HepG2 (cell line): ENCODE measurements at places on chromosomes 2 and 18. TPM values are rescaled to one million over a fixed set of nuclear protein-coding genes. Genes with fewer than 3 reads are reported as not detected.

AFF3 gene
- polyA plus RNA-seq = not detected in 2 replicates

GALNT14 gene
- polyA plus RNA-seq = not detected in 2 replicates

- no peak for DNase-seq
- no peaks in the 10 kb centered on the region for H3K4me1 ChIP-seq
- no peaks in the 10 kb centered on the region for H3K36me3 ChIP-seq
- no peaks in the 10 kb centered on the region for H3K27me3 ChIP-seq
- no peak overlapping the region for H3K27ac ChIP-seq
Measured at GRCh38 chr2:165295643-165296042, 56.4 kb downstream of the SCN2A start.

DNA sequence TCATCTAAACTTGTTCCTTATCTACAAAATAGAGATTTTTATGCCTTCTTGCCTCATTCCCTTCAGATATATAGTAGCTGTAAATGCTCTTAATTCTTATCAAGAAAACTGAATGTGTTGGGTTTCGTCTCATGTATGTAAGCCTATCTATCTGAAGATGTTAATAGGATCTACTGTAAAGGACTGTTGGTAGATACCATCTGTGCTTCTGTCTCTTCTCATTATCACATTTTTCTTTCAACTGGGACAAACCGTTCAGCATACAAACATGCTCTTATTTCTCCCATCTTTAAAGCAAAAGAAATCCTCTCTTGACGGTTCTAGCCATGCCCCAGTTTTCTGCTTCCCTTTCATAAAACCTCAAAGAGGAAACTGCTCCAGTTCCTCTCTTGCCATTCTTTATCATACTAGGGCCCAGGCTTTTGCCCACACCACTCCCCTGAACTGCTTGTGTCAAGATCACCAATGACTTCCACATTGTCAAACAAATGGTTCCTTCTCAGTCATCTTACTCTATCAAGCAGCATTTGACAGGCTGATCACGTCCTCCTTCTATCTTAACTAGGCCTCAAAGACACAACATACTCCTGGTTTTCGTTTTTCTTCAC, 88.7 kb downstream of the ARHGEF33 start:
- DNase-seq = no peak
- H3K27me3 ChIP-seq = no peaks in the 10 kb centered on the region
- H3K4me1 ChIP-seq = peaks cover 52% of the 10 kb centered on the region
- H3K36me3 ChIP-seq = peaks cover 2% of the 10 kb centered on the region; the same call in 1 of the 3 replicates

DNA sequence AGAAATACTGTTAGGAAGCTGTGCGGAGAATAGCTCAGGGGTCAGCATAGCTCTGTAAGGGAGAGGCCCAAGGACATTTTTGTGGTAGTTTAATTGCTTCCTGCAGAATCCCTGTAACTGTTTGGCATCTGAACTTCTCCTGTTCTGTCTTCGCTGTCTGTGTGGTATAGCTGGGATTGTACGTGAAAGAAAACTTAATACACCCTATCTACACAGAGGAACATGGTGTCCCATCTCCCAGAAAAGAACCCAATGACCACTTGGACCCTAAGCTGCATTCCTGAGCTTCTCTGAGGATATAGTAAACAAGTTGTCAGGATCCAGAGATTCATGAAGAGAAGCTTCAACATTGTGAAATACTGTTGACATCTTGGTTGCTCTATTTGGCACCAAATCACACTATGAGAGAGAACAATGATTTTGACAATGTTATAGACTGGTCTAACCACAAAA, 81.3 kb downstream of the CDC42EP3 start:
- no peak for DNase-seq
- H3K36me3 ChIP-seq = no peaks in the 10 kb centered on the region
- no peaks in the 10 kb centered on the region; the same call in 1 of the 3 replicates for H3K27me3 ChIP-seq
- H3K27ac ChIP-seq = no peak overlapping the region
- no peaks in the 10 kb centered on the region for H3K4me1 ChIP-seq
- H3K4me3 ChIP-seq = no peak overlapping the region

GRCh38 chr2:118769707-118770400, 77.6 kb downstream of the EN1 start:
- no peaks in the 10 kb centered on the region; the same call in 1 of the 2 replicates for H3K27me3 ChIP-seq
- H3K36me3 ChIP-seq = no peaks in the 10 kb centered on the region
- H3K27ac ChIP-seq = no peak overlapping the region
